ENCODE measurements at places on chromosomes 13 and 19.

GRCh38 chr19:4722671-4723594 lies 709 bp downstream of the DPP9 start:
- DNase-seq, result peak; percentile 53

DNA sequence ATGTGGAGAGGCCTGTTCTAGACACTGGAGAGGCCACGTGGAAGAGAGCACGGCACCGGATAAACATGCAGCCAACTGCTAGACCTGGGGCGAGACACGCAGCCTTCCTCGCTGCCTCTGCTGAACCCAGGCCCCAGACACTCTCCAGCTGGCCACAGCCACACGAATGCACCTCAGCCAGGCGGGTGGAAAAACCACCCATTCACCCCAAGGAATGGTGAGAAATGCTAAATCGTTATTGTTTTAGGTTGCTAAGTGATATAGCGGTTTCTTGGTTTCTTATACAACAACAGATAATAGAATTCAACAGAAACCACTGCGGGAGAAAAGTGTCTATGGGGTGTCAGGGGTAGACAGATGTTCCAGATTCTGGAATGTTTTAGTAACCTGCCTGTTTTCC lies 52.5 kb downstream of the STK24 start:
- no peak for DNase-seq

GRCh38 chr13:51626749-51627148 lies 42.5 kb downstream of the WDFY2 start:
- no peak for DNase-seq

DNA sequence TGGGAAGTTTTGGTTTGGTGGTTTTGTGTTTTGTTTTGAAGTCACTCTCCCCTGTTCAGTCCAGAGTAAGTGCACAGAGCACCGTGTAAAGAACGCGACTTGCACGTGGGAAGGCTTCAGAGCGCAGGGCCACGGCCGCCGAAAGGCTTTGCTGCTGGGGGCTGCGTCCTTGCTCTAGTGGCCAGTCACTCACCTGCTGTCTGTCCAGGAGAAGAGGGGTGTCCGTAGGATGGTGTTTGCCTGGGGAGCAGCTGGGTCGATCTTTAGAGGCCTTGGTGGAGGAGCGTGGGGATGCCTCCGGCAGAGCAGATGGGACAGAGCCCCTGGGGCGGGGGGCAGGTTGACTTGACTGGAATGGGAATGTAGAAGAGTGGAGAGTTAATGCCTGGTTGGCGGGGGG lies 116.6 kb upstream of the MCF2L start:
- DNase-seq, result no peak

GRCh38 chr13:97588993-97589392 lies 155.0 kb downstream of the RAP2A start:
- DNase-seq, result no peak

DNA sequence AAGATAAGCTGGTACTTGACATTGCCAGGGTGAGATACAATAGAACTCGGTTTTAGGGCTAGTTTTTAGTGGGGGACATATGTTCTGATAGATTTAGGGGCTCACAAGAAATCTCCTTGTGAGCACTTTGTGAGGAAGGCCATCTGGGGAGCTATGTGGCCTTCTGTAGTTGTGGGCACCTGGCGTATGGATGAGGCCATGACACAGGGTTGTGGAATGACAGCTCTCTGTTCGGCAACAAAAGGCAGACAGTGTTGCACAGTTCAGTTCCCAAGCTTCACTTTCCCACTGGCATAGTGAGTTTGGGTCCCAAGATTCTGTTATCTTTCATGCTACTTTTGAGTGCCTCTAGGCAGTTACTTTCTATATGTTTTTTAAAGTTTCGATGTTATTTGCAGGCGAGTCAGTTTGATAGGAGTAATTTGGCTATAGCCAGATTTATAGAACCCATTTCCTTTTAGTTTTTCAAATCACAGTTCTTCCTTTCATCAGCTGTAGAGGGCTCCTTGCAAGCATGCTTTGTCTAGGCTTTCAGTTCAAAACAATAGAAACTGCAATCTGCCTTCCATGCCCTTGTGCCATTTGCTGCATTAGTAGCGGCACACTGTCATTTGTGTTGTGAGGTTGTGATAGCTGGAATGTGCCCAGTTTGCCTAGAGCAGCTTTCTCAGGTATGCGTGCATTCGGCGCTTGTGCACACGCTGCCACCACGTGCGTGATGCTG lies 70.6 kb upstream of the TEX29 start:
- no peak for DNase-seq

GRCh38 chr19:39038098-39038497 lies 5.7 kb upstream of the FBXO27 start:
- DNase-seq, result no peak

GRCh38 chr13:35818633-35819067 lies 312.5 kb downstream of the DCLK1 start:
- DNase-seq, result peak; percentile 22

GRCh38 chr19:18893587-18894253 lies 2.2 kb downstream of the CERS1 start:
- DNase-seq, result no peak

GRCh38 chr13:83162493-83162892 lies 719.8 kb downstream of the SLITRK1 start:
- DNase-seq, result no peak

DNA sequence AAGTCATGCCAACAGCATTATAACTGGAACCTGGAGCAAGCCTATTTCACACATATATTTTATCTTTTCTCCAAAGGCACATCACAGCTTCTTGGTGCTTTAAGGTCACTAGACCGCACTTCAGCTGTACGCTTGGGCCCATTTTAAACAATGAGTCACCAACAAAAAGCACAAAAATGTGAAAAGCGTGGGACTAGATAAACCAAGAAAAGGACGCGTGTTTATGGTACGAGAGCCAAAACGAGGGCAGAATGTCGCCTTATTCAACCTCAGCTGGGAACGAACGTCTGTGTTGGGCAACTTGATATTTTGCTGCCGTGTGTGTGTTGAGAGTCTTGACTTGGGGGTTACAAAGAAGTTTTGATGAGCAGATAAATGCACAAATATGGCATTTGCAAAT lies 9.2 kb upstream of the EHD2 start:
- no peak for DNase-seq

GRCh38 chr19:33187183-33187540 lies 7.0 kb upstream of the LRP3 start:
- DNase-seq, result no peak

DNA sequence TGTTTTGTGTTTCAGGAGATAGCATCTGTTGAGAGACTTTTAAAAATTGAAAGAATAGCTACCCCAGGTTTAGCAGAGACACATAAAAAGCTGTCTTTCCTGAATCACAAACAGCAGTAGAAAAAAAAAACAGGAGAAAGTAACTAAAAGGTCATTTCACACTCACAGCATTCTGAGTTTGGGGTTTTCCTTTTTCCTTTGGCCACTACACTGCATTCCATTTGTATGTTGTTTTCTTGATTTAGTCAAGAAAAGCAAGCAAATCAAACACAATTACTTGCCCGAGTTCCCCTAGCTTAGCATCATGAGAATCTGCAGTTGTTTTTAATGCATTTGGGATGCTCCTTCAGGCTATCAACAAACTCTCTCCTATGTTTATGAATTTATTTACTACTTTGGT lies 161.0 kb downstream of the KCTD12 start:
- DNase-seq, result no peak

GRCh38 chr19:27681972-27682371 lies 1531.0 kb downstream of the UQCRFS1 start:
- no peak for DNase-seq

DNA sequence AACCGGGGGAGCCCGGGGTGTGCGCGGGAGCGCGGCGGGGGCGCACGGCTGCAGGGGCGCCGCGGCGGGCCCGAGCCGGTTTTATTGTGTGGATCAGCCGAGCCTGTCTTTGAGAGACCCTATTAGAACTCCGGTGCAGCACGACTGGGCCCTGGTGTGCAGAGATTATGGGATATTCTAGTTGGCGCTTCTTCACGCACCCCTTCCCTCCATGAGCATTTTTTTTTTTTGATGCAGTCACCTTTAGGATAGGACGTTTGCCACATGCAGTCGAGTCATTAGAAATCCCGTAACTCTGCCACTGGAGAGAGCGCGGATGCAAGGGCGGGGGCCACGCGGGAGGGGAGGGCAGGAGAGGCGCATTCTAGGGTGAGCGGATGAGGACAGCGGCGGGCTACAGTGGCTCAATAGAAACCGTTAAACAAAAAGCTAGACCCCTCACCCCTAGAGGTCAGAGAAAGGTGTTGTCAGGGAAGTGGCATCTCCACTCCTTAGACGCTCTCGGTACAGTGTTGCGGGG lies 3.7 kb downstream of the FGF9 start:
- peak; percentile 30 for DNase-seq

- no peak for DNase-seq
Observed at GRCh38 chr13:50282016-50282415, 266.8 kb downstream of the KCNRG start.

DNA sequence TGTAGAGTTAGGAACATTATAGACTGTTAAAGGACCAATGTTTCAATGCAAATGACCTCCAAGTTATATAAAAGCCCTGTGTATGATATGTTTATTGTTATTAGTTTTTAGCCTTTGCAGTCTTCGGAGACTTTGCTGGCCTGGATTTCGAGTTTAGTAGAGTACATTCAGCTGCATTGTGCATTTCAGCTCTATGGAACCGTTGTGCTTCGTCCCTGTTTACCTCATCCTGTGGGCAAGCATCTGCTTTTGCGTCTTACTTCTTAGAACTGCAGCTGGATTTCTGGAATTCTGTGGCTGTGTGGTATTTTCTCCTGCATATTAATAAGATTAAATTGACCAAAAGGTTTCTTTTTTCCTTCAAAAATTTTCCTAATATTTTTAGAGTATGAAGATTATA lies 138.6 kb downstream of the KCNRG start:
- no peak for DNase-seq

- DNase-seq, result peak; percentile 50
Observed at GRCh38 chr19:49851456-49852259, 699 bp downstream of the PTOV1 start.

GRCh38 chr13:33934343-33934742 lies 116.4 kb downstream of the RFC3 start:
- no peak for DNase-seq

DNA sequence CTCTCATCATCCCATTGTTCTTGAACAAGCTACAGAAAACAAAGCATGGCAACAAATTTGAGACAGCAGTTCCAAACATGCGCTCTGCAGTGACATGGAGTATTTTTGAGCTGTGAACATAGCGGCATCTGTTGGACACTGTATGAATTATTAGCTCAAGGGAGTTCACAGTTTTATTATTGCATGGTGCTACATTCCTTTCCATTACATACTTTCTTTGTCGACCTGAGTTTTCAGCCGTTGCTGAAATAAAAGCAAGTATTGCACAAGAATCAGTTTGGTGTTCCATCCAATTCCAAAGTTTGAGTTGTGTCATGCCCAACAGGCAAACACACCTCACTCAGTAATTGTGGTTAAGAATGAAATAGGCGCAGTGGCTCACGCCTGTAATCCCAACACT lies 30.1 kb upstream of the METTL21C start:
- no peak for DNase-seq

DNA sequence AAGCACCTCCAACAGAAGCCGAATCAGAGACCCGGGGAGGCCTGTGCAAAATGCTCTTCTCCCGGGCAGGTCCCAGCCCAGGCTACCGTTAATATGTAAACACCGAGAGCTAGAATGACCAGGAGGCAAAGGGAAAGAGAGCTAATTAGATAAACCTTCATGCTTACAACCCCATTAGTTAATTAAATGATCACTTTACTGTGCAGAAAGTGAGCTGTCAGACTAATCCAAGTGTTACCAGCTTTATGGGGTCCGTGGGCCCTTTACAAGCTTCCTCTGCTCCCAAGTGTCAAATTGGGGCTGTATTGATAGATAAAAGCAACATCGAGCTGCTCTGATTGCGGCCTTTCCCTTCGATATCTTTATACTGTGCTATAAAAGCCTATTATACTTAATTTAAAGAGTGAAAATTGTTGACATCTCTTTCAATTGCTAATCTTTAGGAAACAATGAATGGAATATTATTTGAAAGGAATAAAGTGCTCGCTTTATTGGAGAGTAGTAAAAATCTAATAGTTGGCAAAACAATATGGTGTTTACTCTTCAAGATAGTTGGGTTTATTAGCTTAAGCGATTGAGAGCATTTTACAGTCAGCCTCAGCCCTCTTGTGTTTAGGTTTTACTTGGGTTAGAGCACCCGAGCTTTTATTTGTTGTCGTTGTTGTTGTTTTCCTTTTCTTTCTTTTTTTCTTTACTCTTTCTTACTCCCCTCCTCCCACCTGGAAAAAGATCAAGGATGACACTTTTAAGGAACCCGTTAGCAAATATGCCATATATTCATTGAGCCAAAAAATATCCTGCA lies 189.3 kb upstream of the GPR12 start:
- no peak for DNase-seq

DNA sequence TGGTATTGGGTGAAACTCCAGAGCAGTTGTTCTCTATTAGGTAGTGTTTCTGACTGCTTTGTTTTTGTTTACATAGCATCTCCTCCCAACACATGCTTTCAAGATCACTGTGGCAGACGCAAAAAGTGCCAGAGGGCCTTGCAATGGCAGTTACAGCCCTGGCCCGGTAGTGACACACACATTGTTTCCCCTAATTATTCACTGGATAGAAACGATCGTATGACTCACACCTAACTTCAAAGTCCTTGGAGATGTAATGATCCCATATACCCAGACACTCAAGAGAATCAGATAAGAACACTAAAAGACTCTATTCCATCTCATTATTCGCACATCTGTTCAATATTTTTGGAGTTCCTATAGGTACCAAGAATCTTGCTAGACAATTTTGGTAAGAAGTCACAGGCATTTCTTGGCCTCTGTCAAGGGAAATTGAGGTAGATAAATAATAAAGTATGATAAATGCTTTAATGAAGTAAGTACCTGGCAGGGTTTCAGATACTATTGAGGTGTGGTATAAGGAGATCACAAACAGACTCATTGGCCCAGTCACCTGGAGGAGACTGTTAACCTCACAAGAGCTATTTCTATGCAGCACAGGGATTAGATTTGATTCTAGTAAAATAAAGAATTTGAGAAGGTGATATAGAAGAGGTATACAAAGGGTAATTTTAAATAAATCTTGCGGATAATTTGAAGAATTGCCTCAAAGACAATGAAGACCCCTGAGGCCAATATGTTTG lies 485.3 kb downstream of the SLITRK6 start:
- no peak for DNase-seq

DNA sequence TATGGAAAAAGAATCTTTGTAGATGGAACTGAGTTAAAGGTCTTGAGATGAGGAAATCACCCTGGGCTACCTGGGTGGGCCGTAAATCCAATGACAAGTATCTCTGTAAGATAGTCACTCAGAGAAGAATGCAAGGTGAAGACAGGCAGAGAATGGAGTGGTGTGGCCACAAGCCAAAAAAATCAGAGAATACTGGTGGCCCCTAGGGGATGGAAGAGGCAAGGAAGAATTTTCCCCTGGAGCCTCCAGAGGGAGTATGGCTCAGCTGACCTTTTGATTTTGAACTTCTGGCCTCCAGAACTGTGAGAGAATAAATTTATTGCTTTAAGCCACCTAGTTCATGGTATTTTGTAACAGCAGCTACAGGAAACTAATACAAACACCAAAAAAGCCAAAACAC lies 32.7 kb upstream of the CSNK1A1L start:
- DNase-seq, result no peak

- DNase-seq, result no peak
Observed at GRCh38 chr13:48158290-48158689, 63.4 kb upstream of the MED4 start.
